Endodermal cell (in vitro differentiated cells): ENCODE measurements at places on chromosomes 12 and 14. TPM values are rescaled to one million over a fixed set of nuclear protein-coding genes. Genes with fewer than 3 reads are reported as not detected.

DNA sequence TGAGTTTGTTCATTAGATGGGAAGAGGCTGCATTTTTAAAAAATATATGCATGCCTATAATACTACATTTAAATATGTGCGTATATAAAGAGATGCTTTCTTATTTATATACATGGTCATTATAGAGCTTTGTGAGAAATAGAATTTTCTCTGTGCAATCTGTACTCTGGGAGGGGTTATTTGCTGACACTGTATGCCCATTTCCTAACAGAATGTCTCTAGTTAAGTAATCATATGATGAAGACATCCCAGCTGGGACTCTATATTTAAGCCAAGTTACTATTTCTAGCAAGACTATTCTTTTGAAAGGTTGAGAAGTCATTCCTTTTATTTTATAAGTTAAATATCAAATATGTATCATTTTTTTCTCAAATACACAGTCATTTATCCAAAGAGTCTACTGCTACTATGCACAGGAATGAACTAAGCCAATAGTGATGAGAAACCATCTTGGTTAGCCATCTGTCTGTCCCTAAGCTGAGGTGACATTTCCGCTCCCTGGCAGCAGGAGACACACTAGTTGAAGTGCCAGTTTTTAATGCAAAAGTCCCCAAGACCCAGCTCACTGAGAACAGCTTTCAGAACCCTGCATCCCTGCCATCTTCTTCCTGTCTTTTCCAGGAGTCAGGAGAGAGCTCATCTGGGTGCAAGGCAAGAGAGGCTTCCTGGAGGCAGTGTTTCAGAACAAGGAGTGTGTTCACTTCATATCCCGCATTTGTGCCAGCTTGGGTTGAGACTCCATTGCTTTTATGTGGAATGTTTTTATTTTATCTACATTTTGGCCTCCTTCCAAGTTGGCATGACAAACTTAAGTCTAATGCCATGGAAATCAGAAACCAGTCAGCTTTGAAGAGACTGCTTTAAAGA is 69.5 kb downstream of the TMEM132C start:
- peaks cover 4% of the 10 kb centered on the region for H3K27me3 ChIP-seq
- no peak for DNase-seq
- H3K4me3 ChIP-seq: no peak overlapping the region
- H3K36me3 ChIP-seq: no peaks in the 10 kb centered on the region

- no peak overlapping the region for H3K4me3 ChIP-seq
- no peak overlapping the region for H3K27ac ChIP-seq
- H3K36me3 ChIP-seq: no peaks in the 10 kb centered on the region
These were observed 289.0 kb downstream of the ALG10 start for GRCh38 chr12:34311337-34311736.

GRCh38 chr12:14279845-14280244 is 85.6 kb upstream of the ATF7IP start:
- no peaks in the 10 kb centered on the region for H3K27me3 ChIP-seq
- no peak overlapping the region for H3K27ac ChIP-seq
- no peak for DNase-seq
- H3K36me3 ChIP-seq: no peaks in the 10 kb centered on the region
- H3K4me3 ChIP-seq: no peak overlapping the region
- peaks cover 11% of the 10 kb centered on the region for H3K4me1 ChIP-seq

DNA sequence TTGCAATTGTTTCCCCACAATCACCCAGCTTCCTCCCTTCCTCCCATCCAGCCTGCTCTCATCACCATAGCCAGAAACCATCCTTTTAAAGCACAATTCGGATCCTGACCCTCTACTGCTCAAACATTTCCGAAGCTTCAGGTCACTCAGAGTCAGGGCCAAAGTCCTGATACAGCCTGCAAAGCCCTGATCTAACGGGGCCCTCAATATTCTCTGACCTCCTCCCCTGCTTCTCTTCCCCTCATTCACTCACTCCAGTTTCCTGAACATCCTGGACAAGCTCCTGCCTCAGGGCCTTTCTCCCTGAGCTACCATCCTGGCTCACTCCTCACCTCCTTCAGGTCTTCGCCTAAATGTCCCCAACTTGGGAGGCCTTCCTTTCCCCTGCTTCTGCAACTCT is 46.1 kb downstream of the PITPNM2 start:
- no peaks in the 10 kb centered on the region for H3K27me3 ChIP-seq
- peaks cover 18% of the 10 kb centered on the region for H3K4me1 ChIP-seq
- peak; percentile 74 for DNase-seq
- no peak overlapping the region for H3K27ac ChIP-seq
- no peak overlapping the region for H3K4me3 ChIP-seq

- H3K4me3 ChIP-seq: peak overlapping the region; percentile 4
- H3K27me3 ChIP-seq: no peaks in the 10 kb centered on the region
- no peak for DNase-seq
- H3K36me3 ChIP-seq: no peaks in the 10 kb centered on the region
These were observed 47.8 kb downstream of the SLC41A2 start for GRCh38 chr12:104910196-104910840.

DNA sequence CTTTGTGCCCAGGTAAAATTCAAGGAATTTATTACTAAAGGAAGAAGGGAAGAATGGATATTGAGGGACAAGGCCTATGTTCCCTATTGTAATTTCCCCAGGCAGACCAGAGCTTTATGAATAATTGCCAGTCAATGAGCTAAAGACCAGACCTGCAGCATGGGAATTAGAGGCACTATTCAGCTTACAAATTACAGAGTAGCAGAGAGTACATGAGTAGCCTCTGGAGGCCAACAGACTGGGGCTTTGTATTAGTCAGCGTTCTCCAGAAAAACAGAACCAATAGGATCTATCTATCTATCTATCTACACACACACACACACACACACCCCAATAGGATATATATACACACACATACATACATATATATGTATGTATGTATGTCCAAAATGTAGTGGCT is 120.0 kb upstream of the RPH3A start:
- H3K27ac ChIP-seq: no peak overlapping the region
- no peaks in the 10 kb centered on the region for H3K36me3 ChIP-seq
- DNase-seq: no peak
- no peak overlapping the region for H3K4me3 ChIP-seq
- no peaks in the 10 kb centered on the region for H3K4me1 ChIP-seq

GRCh38 chr14:69316449-69317101 is 56.6 kb downstream of the GALNT16 start:
- no peak for DNase-seq
- no peak overlapping the region for H3K27ac ChIP-seq
- H3K27me3 ChIP-seq: no peaks in the 10 kb centered on the region
- H3K36me3 ChIP-seq: no peaks in the 10 kb centered on the region
- H3K4me1 ChIP-seq: no peaks in the 10 kb centered on the region
- no peak overlapping the region for H3K4me3 ChIP-seq

DNA sequence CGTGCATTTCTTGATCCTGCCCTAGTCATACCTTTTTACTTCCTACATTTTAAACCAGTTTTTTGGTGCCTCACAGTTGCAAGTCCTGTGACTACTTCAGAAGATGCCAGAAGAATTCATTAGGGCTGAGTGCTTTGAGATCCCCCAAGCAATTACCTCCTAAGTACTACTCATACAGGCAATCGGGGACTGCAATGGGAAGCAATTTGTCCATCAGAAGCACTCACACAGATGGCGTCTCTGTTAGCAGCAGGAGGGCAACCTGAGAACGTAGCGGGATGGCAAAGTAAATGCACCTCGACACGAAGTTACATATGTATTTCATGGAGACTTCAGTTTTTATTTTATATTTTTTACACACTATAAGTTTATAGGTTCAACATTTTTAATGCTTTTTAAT is 188.3 kb downstream of the CAPZA3 start:
- H3K27ac ChIP-seq: no peak overlapping the region
- H3K36me3 ChIP-seq: no peaks in the 10 kb centered on the region
- no peak for DNase-seq
- no peaks in the 10 kb centered on the region for H3K27me3 ChIP-seq
- H3K4me3 ChIP-seq: no peak overlapping the region
- H3K4me1 ChIP-seq: no peaks in the 10 kb centered on the region

- no peaks in the 10 kb centered on the region for H3K36me3 ChIP-seq
- H3K27me3 ChIP-seq: no peaks in the 10 kb centered on the region
- H3K27ac ChIP-seq: no peak overlapping the region
- H3K4me1 ChIP-seq: no peaks in the 10 kb centered on the region
These were observed 81.0 kb downstream of the CCDC92 start for GRCh38 chr12:123891516-123892179.

- no peaks in the 10 kb centered on the region for H3K27me3 ChIP-seq
- H3K4me3 ChIP-seq: peak overlapping the region; percentile 37
- no peaks in the 10 kb centered on the region for H3K36me3 ChIP-seq
These were observed 11.4 kb upstream of the DNAL1 start for GRCh38 chr14:73633116-73634010.

DNA sequence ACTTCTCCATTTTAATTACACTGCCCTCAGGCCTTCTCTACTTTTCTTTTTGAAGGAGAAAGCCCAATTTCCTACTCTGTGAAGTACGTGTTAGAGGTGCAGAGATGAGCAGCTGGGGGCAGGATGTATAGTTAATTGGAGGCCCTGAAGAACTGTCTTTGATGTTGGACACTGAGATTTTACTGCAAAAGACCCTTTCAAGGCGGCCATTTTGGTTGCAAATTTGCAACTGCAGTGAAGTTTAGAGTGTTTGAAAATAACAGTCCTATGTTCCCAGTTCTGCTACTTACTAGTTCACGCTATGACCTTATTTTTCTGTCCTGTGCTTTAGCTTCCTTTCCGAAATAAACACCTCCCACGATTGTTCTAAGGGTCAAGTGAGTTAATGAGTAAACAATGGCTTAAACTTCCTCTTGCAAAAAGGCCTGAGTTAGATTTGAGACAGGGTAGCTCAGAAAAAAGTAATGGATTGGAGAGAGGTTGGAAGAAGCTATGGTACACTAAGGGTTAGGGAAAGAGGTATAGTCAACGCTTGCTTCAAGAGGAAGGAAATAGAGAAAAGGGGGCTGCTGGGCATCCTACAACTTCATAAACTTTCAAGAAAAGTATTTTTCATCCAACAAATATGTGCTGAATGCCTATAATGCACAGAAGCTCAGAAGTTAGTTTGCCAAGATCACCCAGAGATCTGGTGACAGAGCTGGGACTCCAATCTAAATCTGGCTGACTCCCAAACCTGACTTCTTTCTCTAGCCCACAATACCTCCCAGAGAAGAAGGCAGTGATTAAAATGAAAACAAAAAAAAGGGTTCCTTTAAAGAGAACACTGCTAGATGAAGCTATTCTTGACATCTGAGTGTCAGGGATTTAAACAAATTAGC is 26.4 kb upstream of the DICER1 start:
- peaks cover 5% of the 10 kb centered on the region for H3K4me1 ChIP-seq
- no peak for DNase-seq
- peak overlapping the region; percentile 4 for H3K4me3 ChIP-seq
- no peak overlapping the region for H3K27ac ChIP-seq

DNA sequence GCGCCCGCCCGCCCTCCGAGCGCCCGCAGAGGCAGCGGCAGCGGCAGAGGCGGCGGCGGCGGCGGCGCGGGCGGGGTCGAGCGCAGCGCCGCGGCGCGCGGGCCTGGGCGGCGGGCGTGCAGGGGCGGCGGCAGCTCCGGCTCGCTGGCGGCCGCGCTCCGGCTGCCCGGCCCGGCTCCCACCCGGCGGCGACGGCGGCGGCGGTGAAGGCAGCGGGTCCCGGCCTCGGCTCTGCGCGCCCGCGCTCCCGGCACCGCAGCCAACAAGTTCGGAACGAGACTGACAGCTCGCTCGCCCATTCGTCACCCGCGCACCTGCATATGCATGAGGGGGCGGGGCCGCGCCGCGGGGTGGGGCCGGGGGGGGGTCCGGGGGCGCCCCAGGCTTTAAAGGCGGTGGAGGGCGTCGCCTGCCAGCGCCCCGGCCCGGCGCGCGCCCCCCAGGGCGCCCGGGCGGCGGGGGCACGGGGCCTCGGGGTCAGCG is at the start of gene JAG2:
Gene JAG2 (minus strand): TSS at position 281 of the 483 bp plus-strand sequence. CDS start 356 bp downstream, outside the sequence.
- H3K27me3 ChIP-seq: peaks cover 16% of the 10 kb centered on the region
- no peaks in the 10 kb centered on the region for H3K36me3 ChIP-seq
- DNase-seq: peak; percentile 88
- no peaks in the 10 kb centered on the region for H3K4me1 ChIP-seq

GRCh38 chr12:28575593-28576205 is 385.4 kb downstream of the CCDC91 start:
- H3K27ac ChIP-seq: no peak overlapping the region
- DNase-seq: no peak
- no peaks in the 10 kb centered on the region for H3K36me3 ChIP-seq
- no peaks in the 10 kb centered on the region for H3K27me3 ChIP-seq
- no peaks in the 10 kb centered on the region for H3K4me1 ChIP-seq

GRCh38 chr12:25838007-25838406 is 120.5 kb upstream of the RASSF8 start:
- DNase-seq: no peak
- no peaks in the 10 kb centered on the region for H3K36me3 ChIP-seq
- peaks cover 11% of the 10 kb centered on the region for H3K4me1 ChIP-seq
- no peak overlapping the region for H3K27ac ChIP-seq
- no peak overlapping the region for H3K4me3 ChIP-seq

DNA sequence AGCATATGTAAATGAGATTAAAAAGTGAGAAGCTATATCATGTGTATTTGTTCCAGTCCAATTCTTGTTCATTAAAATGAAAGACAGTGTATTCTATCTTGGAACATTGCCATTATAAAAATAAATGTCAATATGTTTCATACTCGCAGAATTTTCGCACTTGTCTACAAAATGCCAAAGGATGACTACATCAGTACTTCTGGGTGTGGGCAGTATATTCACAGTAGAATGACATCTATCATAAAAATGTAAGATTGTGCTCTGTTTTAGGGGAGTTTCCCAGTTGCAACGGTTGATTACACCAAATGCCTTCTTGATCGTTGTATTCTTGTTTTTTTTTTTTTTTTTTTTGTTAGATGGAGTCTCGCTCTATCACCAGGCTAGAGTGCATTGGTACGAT is 292.3 kb upstream of the E2F7 start:
- no peaks in the 10 kb centered on the region for H3K36me3 ChIP-seq
- DNase-seq: no peak
- no peak overlapping the region for H3K27ac ChIP-seq
- H3K4me1 ChIP-seq: peaks cover 6% of the 10 kb centered on the region
- H3K4me3 ChIP-seq: no peak overlapping the region

The ADCY4 gene
- not detected in 2 replicates for total RNA-seq

The SMOC1 gene
- 0.16 TPM in 1 of 2 replicates, not detected in the other for total RNA-seq

The LHX5 gene
- total RNA-seq: not detected in 2 replicates

The RPL10L gene
- not detected in 3 replicates for total RNA-seq

The ERP29 gene
- total RNA-seq: 152 to 162 TPM (median 156 TPM) in 3 replicates

The LRTM2 gene
- total RNA-seq: 0.40 TPM in 1 of 2 replicates, not detected in the other

The SERPINA12 gene
- not detected in 3 replicates for total RNA-seq

The STAC3 gene
- 2.1 to 8.8 TPM (median 6.8 TPM) in 3 replicates for total RNA-seq

The IGF1 gene
- not detected in 2 replicates for total RNA-seq
